Activated CD8-positive, alpha-beta memory T cell treated with anti-CD3 and anti-CD28 coated beads for 1 hour (primary cell): ENCODE measurements at places on chromosomes 11 and 22.

DNA sequence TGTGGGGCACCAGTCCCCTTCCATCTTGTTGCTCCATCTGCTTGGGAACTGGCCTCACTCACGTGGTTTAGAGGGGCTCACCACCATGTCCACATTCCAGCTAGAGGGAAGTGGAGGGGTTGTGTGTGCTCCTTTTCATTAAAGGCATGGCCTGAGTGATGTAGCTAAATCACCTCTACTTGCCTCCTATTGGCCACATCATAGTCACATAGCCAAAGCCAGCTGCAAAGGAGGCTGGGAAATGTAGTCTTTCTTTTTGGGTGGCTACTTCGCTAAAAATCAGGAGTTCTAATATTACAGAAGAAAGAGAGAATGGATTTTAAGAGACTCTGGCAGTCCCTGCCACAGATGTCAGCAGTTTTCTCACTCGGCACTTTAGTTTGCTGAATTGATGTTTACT, 63.0 kb upstream of the ALX4 start:
- no peak for DNase-seq

DNA sequence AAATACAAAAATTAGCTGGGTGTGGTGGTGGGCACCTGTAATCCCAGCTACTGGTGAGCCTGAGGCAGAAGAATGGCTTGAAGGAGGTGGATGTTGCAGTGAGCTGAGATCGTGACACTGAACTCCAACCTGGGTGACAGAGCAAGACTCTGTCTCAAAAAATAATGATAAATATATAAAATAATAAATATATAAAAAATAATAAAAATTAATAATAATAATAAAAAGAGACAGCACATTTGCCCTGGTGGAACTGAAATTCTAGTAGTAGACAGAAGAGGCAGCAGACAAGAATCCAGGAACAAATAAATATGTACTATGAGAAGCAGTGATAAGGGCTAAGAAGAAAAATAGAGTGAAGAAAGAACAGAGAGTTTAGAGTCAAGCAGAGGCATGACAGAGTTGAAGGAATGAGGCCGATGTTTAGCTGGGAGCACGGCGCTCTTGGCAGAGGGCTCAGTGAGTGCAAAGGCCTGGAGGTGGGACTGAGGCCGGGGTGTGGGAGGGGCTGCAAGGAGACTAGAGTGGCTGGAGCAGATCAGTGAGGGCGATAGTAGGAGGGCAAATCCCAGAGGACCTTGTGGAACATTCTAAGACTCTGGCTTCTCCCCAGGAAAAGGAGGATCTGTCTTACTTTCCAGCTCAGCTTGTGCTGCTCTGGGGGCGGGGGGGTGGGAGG, 410.3 kb downstream of the MN1 start:
- DNase-seq: no peak

- DNase-seq: no peak
Observed at GRCh38 chr11:80261776-80262175, 820.9 kb upstream of the TENM4 start.

DNA sequence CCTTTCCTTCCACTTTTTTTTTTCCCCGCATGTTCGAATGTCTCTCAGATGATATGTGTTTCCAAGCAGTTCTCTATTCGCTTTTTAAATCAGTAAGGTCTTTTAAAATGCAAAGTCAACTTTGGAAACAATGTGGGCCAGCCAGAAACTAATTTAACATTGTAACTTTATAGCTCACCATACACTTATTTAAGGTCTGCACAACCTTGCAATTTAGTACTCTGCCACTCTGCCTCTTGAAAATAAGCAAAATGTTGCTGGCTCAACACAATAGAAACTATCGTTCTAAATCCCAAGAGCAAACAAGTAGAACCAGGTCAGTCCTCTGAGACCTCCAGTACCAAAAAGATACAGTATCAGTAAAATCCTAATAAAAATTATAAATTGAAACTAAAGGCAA, 109.0 kb downstream of the SIK3 start:
- DNase-seq: no peak

DNA sequence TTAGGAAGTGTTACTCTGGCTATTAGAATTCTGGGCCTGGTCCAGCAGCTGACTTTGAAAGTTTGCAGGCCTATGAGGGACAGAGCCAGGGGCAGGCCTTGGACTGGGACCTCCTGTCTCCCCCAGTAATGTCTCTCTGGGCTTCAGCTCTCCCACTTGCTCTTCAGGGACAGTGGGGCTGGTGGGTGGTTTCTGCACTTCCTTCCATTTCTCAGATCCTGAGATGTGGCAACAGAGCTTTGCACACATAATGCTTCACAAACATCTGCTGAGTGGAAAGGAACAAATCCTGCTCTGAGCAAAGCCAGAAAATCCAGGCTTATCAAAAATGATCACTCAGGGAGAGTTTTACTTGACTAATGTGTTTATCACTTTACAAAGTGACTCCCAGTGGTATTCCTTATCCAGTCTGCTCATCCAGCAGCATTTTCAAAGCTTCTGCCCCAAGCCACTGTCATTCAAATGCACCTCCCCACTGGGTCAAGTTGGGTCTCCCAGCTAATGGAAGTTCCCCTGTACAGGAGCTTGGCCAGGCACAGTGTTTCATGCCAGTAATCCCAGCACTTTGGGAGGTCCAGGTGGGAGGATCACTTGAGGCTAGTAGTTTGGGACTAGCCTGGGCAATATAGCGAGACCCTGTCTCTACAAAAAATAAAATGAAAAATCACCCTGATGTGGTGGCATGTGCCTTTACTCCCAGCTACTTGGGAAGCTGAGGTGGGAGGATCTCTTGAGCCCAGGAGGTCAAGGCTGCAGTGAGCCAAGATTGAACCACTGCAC, 13.5 kb upstream of the OSBP2 start:
- no peak for DNase-seq

- DNase-seq: no peak
Observed at GRCh38 chr22:23683545-23683944, 7.3 kb upstream of the RGL4 start.

DNA sequence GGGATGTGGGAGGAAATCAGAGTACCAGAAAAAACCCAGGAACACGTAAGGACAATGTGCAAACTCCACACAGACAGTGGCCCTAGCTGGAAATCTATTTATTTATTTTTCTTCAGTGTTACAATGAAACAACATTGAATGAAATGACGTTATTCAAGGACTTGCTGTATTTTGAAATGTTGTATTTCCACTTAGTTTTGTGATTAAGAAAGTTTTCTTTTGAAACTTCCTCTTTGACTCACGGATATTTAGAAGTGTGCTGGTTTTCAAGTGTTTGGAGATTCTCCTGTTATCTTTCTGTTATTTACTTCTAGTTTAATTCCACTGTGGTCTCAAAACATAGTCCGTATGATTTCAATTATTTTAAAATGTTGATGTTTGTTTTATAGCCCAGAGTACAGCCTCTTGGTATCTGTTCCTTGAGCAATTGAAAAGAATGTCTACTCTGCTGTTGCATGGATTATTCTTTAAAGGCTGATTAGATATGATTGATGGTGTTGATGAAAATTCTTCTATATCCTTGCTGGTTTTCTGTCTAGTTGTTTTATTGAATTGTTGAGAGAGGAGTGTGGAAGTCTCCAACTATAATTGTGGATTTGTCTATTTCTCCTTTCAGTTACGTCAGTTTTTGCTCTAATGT, 141.0 kb downstream of the ARHGAP20 start:
- no peak for DNase-seq

DNA sequence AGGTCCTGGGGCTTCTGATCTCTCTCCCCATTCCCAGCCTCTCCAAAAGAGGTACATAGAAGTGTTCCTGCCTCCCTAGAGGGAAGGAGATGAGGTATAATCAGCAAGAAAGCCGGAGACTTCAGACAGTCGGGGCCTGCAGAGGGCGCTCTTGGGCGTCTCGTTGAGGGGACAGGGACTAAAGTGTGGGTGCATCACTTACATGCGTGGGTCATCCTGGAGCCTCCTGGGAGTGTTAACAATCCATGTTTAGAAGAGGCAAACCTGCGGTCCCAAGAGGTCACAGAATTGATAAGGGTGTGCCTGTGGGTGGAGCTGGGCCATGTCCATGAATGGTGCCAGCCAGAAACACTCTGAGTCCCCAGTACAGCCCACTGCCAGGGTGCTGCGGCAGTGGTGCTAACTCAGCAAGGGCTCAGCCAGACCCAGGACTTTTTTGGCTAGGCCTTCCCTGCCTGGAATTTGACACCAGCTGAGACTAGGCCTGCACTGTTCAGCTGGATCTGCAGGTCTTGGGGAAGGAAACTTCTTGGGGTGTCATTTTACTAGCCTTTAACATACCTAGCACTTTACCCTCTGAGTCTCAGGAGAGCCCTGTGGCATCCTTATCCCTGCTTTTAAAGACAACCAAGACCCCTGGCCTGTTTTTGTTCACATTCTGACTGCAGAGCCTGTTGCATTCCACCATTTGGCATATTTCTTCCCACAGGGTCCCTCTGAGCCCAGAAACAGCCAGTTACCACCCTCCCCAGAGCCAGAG, 5.5 kb downstream of the YDJC start:
- DNase-seq: no peak

DNA sequence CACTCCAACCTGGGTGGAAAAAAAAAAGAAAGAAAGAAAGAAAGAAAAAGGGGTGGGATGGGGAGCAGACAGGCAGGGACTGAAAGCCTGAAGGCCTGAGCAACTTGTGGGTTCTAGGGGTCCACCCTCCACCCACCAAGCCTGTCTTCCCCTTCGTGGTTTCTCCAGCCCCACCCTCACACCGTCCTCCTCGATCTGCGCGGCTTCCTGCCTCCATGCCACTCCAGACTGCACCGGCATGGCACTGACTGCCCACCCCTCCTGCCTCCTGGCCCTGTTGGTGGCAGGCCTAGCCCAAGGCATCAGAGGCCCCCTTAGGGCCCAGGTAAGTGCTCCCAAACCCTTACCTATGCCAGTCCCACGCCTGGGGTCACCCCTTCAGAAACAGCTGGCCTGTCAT, at the start of gene CTSW:
Gene CTSW (plus strand): TSS at position 221 of the 400 bp plus-strand sequence. CDS start 18 bp downstream, at position 239.
- DNase-seq: no peak

DNA sequence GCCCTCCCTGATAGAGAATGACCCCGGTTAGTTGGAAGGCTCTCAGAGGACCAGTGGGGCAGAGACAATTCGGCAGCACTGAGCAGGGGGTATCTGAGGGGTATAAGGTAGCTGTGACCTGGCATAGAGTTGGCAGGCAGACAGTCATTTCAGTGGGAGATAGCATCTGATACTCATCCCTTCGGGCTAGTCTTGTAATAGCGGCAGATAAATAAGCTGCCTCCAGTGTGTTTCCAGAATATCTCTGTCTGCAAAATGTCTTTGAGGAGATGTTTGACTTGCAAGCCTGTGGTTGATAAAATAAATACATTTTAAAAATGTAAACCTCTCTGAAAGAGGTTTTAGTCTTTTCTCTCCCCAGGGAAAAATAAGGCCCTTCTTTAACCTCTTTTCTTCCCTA, 54.2 kb downstream of the TEAD1 start:
- DNase-seq: no peak

DNA sequence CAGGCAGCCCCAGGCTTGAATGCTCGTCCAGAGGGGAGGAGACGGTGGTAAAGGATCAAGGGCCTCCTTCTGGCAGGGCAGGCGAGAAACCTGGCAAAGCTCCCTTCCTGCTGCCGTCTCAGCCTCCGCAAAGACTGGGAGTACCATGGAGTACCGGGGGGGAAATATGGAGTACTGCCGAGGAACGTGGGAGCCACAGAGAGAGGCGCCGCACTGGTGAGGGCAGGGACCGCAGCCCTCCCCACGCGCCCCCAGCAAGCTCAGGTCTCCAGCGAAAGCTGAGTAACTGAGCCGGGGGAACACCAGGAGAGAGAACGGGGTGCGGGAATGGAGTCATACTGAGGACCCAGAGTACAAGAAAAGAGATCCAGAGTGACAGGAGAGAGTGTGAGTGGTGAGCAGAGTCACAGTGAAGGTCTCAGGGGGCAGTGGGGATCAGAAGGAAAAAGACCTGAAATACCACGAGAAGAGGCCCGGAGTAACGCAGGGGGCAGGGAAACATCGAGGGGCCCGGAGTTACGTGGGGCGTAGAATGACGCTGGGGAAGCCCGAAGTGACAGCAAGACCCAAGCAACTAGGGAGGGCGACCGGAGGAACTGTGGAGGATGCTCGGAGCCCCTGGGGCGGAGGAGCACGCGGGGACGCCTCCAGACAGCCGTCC, 740 bp downstream of the EML3 start:
- DNase-seq: no peak

- no peak for DNase-seq
Observed at GRCh38 chr11:26739366-26740073, 17.7 kb upstream of the SLC5A12 start.

GRCh38 chr11:75891947-75892739, 77.1 kb downstream of the UVRAG start:
- DNase-seq: no peak

GRCh38 chr11:99370549-99371216, 349.9 kb downstream of the CNTN5 start:
- no peak for DNase-seq

GRCh38 chr11:39365809-39366436, 2093.5 kb downstream of the LRRC4C start:
- no peak for DNase-seq

DNA sequence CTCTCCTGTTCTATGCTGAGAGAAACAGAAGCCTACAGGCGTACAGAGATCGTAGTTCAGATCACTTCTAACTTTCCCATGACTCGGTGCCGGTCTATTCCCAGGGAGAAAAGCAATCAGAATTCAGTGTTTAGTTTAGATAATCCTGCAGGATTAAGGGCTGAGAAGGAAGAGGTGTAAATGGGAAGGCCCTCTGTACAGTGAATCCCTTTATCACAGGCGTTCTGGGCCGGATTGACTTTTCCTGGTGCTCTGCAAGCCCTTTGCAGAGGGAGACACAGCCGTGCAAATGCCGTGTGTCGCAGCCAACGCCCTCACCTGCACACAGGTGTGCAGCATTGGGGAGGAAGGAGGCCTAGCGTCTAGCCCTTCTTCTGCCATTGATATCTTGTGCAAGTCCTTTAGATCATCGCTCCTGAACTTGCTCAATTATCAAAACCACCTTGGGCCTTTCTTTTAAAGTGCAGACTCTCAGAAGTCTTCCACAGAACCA, 90.6 kb downstream of the DSCAML1 start:
- DNase-seq: no peak

GRCh38 chr11:91258876-91259275, 965.7 kb upstream of the FAT3 start:
- no peak for DNase-seq

GRCh38 chr11:101889767-101890166, 25.0 kb upstream of the CEP126 start:
- DNase-seq: no peak

DNA sequence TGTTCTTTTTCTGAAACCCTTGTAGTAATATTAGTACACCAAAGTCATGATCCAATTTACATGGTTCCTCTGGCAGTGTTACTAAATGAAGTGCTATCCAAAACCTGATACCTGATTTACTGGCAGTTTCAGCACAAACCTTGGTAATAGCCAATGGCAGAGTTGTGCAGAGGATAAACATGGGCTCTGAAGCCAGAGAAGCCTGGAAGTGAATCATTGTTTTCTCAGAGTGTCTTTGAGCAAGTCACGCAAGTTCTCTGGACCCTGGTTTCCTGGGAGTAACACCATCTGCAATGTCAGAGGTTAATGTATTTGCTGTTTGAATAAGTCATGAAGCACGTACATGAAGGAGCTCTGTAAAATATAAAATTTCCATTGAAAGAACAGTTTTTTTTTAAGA, 222.3 kb upstream of the NARS2 start:
- DNase-seq: no peak
